ENCODE measurements at places on chromosomes 12 and 14.

DNA sequence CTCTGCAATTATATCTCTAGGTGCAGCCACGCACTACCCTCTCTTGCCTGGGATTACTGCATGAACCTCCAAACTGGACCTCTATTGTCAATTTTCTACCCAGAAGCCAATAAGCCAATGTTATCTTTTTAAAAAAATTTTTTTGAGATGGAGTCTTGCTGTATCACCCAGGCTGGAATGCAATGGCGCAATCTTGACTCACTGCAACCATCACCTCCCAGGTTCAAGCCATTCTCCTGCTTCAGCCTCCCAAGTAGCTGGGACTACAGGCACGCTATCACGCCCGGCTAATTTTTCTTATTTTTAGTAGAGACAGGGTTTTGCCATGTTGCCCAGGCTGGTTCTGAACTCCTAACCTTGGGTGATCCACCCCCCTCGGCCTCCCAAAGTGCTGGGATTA is 11.2 kb upstream of the PXN start:
- no peak for DNase-seq

- DNase-seq, result no peak
These were observed 125.1 kb downstream of the CRADD start for GRCh38 chr12:93802293-93802692.

- DNase-seq, result peak; percentile 74
These were observed 1.7 kb upstream of the CCND2 start for GRCh38 chr12:4271717-4272423.

- no peak for DNase-seq
These were observed 207.0 kb downstream of the CALM1 start for GRCh38 chr14:90603841-90604240.

DNA sequence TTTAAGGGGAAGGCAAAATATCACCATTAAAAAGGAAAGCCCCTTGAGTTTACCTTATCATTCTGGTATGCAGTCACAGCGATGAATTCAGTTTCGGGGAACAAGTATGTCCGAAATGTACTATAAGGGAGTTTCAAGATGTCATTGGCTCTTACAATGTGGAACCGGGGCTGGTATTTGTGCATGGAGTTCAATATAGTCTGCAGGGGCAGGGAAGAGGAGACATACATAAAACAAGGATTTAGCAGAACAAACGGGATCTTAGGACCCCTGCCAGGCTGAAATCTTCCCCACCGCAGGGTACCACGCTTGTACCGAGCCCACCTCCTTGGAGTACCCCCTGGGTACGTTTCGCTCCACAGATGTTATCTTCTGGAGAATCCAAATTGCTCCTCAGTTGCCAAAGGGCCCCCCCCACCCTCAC is 4.5 kb downstream of the TBX3 start:
- DNase-seq, result no peak

- DNase-seq, result no peak
These were observed 2.2 kb upstream of the PTHLH start for GRCh38 chr12:27974735-27975221.

GRCh38 chr12:49990273-49990672 is 17.5 kb downstream of the AQP6 start:
- no peak for DNase-seq

- no peak for DNase-seq
These were observed 219.9 kb downstream of the PPM1H start for GRCh38 chr12:62714774-62715721.

DNA sequence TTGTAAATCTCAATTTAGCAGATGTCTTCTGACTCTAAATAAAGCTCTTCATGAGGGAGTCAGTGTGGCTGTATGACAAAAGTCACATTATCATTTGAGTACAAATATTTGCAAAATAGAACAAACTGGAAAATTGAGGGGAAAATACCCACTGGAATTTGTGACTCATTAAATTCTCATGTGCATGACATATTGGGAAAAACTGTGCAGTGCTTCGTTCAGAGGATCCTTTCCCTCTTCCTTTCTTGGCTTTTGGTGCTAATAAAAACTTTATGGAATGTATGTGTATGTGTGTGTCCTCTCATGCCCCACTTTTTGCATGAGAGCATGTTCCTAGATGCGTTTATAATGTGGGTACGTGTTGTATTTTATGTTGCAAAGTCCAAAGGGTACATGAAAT is 267.8 kb downstream of the KTN1 start:
- no peak for DNase-seq

- DNase-seq, result no peak
These were observed 3.9 kb downstream of the B3GNT4 start for GRCh38 chr12:122207391-122207790.

DNA sequence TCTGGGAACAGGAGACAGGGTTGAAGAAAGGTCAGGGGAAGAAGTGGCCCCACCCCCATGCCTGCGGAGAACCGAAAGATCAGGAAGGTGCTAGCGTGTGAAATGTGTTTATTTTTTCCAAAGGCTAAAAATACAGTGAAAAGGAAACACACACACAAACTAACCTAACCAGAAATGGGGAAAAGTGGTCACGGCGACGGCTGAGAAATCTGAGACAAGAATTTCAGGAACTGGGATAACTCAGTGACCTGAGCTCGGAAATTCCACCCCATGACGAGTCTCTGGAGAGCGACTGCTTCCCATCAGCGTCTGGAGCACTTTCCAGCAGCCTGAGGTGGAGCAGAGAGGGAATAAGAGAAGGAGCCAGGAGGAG is 16.6 kb upstream of the RND1 start:
- no peak for DNase-seq

- DNase-seq, result peak; percentile 91
These were observed 1.8 kb downstream of the AHNAK2 start for GRCh38 chr14:104976198-104977007.
